Stimulated activated CD8-positive, alpha-beta memory T cell treated with anti-CD3 and anti-CD28 coated beads, Interleukin-2, amount 100 ng/mL, for 48 hours (primary cell): ENCODE measurements at places on chromosomes 12 and 14.
A peak's percentile ranks its signal among the peaks of the same experiment; 100 is the strongest.

DNA sequence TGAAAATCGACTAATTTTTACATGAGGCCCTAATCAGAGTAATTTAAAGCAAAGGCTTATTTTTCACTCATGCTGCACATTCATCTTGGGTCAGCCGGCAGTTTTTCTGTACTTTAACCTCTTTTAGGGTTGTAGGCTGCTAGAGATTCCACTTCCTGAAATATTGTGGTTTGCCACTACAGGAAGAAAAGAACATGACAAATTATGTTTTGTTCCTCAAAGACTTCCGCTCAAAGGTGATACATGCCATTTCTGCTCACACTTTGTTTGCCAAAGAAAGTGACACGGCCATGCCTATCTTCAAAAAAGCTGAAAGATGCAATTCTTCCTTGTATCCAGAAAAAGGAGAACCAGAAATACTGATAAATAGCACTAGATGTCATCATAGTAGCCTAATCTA, 183.4 kb upstream of the PPFIA2 start:
- DNase-seq: no peak

GRCh38 chr14:20610002-20610765, 19.0 kb upstream of the RNASE12 start:
- peak; percentile 76 for DNase-seq

DNA sequence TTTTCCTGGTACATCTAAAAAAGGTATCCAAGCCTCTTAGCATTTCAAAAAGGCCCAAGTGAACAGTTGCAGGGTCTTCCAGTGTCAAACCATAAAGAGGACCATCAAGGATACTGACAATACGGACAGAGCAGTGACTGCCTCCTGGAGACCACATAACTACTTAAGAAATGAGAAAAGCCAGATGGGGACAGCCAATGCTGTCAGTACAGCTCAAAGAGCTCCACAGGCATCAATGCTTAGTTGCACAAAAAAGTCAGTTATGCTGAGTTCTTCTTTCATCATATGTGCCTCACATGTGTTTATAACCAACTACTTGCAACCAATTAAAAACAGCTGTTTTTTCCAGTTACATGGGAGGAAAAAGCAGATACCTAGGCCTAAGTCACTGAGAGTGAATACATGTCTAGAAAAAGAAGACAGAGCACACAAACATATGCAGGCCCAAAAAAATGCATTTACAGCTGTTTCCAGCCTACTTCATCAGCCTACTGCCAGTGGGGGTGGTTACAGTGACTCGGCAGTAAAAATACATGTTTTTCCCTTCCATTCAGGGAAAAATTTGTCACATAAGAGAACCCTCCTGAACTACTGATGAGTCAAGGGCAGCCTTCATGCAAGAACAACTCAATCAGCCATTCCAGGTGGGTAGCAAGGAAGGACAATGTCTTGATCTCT, 84.0 kb downstream of the DCAF5 start:
- no peak for DNase-seq

DNA sequence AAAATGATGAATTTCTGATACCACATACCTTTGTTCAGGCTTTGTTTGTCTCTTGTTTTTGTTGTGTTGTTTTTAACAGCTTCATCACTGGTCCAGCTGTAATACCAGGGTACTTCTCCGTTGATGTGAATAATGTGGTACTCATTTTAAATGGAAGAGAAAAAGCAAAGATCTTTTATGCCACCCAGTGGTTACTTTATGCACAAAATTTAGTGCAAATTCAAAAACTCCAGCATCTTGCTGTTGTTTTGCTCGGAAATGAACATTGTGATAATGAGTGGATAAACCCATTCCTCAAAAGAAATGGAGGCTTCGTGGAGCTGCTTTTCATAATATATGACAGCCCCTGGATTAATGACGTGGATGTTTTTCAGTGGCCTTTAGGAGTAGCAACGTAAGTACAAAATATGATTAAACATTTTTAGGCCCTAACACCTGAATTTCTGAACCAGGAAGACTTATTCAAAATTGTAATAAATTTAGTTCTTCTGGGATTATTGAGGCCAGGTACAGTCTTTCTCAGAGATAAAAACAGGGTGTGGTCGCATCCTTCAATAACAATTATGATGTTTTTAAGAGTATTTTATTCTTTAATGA, 22.4 kb downstream of the RXYLT1 start:
- no peak for DNase-seq

DNA sequence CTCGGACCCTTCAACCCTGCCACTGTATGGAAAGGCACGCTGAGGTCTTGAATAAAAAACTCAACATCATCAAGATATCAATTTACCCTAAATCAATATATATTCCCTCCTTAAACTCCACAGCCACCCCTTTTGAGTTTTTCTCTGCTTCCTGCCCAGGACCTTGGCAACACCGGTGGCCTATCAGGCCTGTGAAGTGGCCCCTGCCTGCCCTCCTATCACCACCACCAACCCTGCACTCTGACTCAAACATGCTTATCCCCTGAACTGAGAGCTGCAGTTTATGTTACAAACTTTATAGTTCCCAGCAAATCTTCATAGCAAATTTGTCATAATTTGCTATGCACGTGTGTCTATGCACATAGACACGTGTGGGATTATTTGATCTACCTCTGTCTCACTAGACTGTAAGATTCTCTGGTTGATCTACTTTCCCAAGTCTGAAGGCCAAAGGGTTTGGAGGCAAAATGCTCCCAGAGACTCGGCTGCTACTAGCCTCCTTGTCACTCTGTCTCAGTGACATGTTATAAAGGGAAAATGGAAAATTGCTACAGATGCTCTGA, 63.4 kb downstream of the SPTB start:
- no peak for DNase-seq

- DNase-seq: no peak
These were observed 40.7 kb upstream of the TCL1B start for GRCh38 chr14:95645389-95645996.
